ENCODE measurements at places on chromosomes 1 and 21.

DNA sequence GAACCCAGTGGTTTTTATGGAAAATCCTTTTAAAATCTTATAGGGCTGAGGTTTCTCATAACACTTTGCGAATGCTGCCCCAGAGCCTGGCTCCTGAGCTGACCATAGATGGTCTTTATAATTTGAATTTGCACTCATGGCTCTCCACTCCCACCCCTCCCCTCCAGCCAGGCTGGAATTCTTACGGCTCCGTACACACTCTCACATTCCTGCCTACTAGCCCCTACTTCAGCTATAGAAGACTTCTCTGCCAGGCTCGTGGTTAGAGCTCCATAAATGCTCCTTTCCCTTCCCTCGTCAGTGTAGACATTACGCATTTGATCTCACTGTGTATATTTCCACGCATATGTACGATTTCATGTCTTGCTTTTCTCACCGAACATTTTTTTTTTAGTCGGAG lies 5.4 kb upstream of the HSPG2 start:
- DNase-seq, result no peak

GRCh38 chr1:231139659-231140654 lies 21.9 kb upstream of the TRIM67 start:
- no peak for DNase-seq

DNA sequence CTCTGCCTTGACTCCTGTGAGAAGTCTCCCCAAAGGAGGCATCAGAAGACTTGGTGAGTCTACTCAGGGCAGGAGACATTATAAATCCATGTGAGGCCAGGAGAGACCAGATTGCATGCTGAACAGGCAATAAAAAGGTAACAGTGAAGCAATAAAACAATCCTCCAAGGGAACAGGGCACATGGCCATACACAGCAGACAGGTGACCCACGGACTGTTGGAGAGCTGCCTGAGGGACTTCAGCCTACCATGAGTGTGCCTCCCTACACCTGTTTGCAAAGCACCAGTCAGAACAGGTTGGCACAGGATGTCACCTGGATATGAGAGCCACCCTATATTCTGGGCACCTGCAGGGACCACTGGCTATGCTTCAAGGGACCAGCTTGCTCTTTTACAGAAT lies 67.6 kb downstream of the MAB21L3 start:
- no peak for DNase-seq

- DNase-seq, result no peak
These were observed 859.5 kb downstream of the USP25 start for GRCh38 chr21:16589006-16589898.

DNA sequence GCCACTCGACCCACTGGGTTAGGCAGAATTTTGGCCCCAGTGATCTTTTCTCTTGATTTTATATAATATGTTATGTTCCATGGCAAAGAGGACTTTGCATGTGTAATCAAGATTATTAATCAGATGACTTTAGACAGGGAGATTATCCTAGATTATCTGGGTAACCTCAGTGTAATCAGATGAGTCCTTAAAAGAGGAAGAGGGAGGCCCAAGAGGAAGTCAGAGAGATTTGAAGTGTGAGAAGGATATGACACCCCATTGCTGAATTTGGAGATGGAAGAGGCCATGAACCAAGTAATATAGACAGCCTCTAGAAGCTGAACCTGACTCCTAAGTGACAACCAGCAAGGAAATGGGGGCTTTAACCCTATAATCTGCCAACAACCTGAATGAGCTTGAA lies 117.1 kb upstream of the CSF3R start:
- no peak for DNase-seq

DNA sequence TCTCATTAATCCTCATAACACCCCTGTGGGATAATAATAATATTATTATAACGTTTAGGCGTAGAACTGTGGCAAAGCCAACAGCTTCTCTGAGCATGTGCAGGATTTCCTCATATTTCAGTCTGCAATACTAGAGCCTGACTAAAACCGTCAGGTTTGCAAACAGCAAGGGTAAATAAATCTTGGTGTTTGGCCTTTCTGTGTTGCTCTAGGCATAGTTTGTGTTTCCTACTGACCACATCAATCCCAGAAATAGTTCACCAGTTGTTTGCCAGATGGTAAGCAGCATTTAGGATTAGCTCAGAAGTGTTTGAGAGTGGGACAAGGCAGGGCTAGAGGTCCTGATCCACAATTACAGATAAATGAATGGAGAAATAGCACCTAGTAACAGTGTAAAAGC lies 2.8 kb upstream of the KCNA3 start:
- DNase-seq, result no peak

DNA sequence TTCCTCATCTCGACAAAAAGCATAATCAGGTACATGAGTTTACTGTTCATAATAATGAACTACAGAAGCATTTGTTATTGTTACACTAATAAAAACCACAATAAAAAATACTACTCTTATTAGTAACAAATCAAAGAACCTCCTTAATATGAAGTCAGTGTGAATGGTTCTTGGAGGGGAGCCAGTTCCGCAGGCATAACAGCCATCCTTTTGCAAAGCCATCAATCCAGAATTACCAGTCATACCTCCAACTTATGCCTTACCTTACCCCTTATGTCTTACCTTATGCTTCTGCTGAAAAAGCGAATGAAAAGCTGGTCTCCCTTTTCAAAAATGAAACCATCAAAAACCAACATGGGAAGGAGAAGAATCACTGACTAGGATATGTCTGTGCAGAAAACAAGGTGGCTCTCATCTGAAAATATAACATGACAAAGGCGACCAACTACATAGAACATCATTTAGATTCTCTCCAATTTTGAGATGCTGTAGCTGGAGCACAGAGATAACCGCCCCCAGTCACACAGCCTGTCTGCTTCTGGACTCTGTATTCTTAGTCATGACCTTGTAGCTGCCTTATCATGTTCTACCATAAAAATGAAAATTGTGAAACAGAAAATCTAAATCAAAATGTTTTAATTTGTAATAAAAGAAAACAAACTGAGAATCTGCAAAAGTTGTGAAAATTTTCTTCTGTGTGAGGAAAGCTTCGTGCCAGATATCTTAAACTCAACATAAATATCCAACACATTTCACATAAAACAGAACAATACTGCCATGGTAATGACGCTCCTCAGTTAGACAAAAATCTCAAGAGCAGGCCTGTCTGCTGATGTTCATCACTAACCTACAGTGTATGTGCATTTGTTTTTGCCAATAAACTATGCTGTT lies 438.2 kb downstream of the SMYD3 start:
- DNase-seq, result no peak

Data from stimulated activated CD8-positive, alpha-beta memory T cell treated with anti-CD3 and anti-CD28 coated beads, Interleukin-7, amount 100 ng/mL, for 1 hour (primary cell).